ENCODE measurements at places on chromosomes 4 and X. TPM values are rescaled to one million over a fixed set of nuclear protein-coding genes. Genes with fewer than 3 reads are reported as not detected.
A peak's percentile ranks its signal among the peaks of the same experiment; 100 is the strongest.

Gene ATP1B4
- total RNA-seq, result not detected

Gene ESX1
- not detected for total RNA-seq

Gene DUSP9
- not detected for total RNA-seq

Gene RIPPLY1
- not detected for total RNA-seq

GRCh38 chr4:25367004-25367621 is 9.9 kb upstream of the ANAPC4 start:
- peak; percentile 34 for DNase-seq

GRCh38 chr4:125116431-125116830 is 198.3 kb upstream of the FAT4 start:
- no peak for DNase-seq

DNA sequence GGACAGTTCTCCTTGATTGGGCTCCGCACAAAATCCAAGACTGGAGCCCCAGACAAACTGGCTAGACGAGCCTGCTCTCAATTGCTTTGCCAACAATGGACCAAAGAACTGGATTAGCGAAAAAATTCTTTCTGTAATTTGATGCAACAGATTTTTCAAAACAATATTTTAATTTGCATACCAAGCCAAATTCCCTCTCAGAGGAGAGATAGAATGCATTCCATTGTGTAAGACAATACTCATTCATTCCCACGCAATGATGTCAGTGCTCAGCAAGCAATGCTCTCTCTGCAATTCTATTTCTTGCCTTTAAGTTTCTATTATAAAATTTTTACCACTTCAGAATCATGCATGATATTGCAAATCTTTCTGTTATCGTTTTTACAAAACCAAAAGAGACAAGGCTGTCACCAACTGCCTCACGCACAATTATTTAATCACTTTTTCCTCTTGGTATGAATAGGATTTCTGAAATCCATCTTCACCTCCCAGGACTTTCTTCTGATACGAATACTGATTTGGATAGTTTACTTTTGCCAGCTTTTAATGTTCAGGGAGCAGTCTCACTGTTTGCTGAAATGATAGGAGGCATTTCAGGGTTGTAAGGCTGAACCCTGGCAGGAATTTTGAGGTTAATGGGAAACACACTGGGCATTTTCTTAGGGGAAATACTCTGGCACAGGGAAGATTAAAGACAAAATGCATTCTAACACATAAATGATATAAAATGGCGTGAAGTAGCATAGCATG is 46.1 kb upstream of the HCCS start:
- peak; percentile 23 for DNase-seq

- DNase-seq, result peak; percentile 45
These were observed 46.7 kb downstream of the C4orf46 start for GRCh38 chr4:158624889-158625478.

DNA sequence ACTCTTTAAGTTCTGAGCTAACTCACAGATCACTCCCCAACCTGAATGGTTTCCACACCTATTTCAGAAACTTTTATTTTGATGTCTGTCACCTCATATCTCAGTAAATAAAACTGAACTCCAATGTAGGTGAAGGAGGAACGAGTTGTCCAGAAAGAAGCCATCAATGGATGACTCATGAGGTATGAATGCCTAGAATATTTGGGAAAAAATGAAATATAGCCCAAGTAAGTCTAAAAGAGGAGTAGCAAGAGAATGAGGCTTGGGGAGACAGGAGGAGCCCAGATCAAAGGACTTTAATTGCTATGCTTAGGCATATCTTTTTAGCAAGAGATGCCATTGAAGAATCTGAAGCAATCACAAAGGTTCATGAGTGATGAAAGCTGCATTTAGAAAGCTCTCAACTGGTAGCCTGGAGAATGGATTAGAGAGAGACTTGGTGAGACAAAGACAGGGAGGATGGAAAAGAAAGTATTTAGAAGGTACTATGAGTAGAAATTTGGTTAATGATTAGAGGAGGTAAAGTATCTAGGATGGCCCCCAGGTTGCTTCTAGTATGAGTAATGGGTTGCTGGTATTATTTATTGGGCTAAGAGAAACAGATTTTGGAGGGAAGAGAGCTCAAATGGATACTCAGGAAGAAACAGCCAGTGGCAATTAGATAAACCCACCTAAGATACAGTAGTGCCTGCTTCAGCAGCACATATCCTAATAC is 39.4 kb downstream of the NOCT start:
- peak; percentile 7 for DNase-seq

DNA sequence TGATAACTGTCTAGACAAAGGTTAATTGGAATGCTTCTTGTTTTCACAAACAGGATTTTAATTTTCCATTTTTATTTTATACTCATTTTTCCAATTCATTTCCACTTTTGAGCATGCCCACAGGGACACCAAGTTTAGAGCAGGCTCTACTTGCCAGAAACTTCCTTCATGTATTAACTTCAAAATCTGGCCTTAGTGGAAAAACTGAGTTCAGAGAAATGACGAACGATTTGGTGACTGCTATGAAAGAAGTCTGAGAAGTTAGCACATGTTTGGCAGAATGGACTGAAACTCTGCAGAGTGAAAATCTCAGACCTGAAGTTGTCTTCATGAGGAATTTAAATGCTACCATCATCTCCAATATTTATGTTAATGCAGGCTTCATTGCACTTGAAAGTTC is 214.1 kb downstream of the THOC2 start:
- no peak for DNase-seq

GRCh38 chr4:37531151-37531550 is 155.0 kb downstream of the RELL1 start:
- DNase-seq, result no peak

DNA sequence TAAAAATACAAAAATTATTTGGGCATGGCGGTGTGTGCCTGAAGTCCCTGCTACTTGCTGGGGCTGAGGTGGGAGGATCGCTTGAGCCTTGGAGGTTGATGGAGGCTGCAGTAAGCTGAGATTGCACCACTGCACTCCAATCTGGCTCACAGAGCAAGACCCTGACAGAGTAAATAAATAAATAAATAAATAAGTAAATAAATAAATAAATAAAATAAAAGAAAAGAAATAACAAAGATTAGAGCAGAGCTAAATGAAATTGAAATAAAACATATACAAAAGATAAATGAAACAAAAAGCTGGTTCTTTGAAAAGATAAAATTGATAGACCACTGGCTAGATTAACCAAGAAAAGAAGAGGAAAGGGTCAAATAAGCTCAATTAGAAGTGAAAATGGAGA is 43.1 kb downstream of the HPGD start:
- DNase-seq, result no peak

GRCh38 chr4:84915396-84915780 is 51.1 kb downstream of the WDFY3 start:
- no peak for DNase-seq

DNA sequence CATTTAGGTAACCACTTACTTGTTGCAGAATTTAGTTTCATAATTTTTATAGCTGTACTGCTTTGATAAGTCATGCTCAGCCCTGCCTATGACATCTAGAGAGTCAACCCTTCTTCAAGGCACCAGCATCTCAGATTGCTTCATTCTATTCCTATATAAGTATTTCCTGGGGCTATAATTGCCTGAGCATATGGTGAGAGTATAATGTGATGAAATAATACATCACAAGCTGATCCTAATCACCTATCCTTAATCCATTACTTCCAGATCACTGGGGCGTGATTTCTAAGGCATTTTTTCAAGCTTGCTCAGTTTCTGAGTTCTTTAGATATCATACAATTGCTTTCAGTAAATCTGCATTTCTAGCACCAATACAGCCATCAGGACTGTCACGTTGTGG is 200.0 kb upstream of the NPY2R start:
- DNase-seq, result no peak

DNA sequence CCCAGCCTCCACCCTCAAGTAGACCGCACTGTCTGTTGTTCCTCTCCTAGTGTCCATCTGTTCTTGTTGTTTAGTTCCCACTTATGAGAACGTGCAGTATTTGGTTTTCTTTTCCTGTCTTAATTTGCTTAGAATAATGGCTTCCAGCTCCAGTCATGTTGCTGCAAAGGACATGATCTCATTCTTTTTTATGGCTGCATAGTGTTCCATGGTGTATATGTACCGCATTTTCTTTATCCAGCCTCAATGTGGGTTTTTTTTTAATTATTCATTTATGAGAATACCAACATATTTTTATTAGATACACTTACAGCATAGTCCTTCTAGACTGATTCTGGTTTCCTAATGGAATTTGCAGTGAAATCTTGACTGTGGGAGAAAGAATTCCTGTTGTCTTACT is 1.3 kb downstream of the VMA21 start:
- no peak for DNase-seq

DNA sequence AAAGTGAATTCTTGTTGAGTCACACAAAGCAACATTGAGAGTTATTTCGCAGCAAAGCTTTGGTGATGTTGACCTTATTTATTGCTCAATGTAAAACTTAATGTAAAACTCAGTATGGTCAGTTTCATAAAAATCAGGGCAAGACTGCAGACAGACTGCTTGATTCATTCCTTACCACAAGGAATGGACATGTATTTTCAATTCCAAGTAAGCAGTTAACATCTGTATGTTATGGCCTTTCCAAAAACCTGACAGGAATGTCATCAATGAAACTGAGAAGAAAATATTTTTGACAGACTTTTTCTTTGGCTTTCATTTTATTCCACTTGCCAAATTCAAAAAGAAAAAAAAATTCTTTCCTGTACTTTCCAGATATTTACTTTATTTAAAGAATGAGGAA is 488.3 kb downstream of the ANKRD50 start:
- no peak for DNase-seq

DNA sequence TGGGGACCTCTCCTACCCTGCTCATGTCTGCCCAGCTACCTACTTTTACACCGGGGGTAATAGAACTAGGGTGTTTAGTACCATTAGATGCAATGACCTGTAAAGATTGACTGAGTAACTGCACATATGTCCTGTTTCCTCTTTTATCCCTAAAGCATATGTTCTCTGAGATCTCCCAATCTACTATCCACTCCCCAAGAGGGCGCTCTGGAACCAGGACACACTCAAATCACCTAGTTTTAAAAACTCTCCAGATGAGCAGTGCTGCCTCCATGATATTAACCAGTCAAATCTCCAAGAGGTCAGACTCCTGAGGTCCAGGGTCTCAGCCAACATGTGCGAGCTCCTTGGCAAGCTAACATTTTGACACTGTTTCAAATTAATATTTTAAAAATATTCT is 87.0 kb upstream of the TSPAN5 start:
- DNase-seq, result peak; percentile 17

- DNase-seq, result no peak
These were observed 126.4 kb downstream of the KDR start for GRCh38 chr4:54999003-54999402.

DNA sequence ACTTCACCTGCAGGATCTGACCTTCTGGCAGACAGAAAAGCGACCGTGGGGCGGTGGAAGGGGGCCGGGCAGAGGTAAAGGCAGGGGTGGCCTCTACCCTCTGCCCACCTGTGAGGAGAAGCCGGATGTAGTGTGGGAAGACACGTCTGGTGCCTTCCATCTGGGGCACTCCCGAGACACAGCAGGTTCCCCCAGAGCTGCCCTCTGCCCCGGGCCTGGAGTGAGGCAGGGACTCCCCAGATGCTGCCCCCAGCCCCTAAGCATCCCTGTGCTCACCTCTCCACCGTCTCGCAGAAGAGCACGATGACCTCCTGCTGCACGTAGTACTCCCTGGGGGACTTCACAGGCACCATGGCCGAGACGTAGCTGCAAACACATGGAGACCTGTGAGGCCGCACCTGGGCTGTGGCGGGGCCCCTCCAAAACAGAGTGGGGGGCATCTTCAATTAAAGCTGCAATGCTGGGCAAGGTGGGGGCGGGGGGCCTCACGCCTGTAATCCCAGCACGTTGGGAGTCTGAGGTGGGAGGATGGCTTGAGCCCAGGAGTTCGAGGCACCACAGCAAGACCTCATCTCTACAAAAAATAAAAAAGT is 75.3 kb upstream of the MXD4 start:
- DNase-seq, result no peak

DNA sequence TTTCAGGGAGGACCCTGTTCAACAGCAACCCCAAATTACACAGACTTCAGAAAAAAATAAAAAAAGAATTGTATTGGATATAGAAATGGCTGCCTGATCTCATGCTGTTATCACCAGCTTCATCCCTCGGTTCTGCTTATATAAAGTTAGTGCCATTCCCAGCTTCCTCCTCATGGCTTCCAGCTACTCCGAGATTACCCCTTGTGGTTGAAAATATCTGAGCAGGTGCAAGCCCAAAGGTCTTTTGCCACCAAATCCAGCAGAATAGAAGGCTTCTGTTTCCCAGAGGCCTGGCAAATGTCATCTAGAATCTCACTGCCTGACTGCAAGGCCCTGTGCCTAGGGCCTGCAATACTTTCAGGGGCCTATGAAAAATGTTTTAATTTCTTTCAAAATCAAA is 13.8 kb upstream of the HPGDS start:
- no peak for DNase-seq

GRCh38 chr4:101347267-101347556 is at the start of gene PPP3CA:
Gene PPP3CA, minus strand, starts transcription at chr4:101347526.
- no peak for DNase-seq

DNA sequence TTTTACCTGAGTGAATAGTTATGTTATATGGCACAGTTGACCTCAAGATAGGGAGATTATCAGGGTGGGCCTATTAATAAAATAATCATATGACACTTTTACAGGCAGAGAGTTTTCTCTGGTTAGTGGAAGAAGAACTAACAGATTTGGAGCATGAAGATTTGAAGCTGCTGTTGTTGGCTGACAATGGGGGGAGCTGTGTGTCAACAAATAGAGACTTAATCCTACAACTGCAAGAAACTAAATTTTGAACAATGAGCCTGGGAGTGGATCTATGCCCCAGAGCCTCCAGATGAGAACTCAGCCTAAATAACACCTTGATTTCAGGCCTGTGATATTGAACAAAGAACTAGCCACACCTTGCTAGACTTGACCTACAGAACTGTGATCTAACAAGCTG is 7.2 kb upstream of the CCSER1 start:
- no peak for DNase-seq

- no peak for DNase-seq
These were observed 555.4 kb downstream of the STPG2 start for GRCh38 chr4:97587912-97588311.

DNA sequence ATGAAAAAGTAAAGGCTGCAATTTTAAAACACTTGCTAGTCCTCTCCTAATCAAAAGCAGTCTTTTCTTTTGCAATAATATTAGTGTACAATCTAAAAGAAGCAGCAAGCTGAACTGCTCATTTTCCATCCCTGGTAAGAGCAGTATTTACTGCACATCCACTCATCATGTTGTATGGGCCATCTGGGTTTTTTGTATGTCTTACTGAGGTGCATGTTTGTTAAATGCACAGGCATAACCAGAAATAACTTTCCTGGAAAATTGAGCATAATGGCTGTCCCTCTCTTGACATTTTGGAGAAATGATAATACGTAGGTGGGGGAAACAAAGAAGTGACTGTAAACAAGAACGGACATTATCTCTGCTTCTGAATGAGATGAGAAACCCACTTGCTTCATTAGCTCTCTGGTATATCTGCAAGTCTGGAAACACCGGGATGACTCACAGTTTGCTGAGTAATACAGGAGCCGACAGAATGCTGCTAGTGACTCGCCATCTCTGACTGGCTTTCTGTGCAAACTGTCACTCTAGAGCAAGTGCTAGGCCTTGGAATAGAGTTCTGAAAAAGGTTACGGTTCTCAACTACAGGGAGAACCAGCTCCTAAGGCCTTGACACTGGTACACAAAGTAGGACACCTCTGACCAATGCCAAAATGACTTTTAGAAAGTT is 85.7 kb upstream of the MTM1 start:
- peak; percentile 83 for DNase-seq

Measured in RPMI7951 (cell line).